Activated CD4-positive, alpha-beta T cell treated with anti-CD3 and anti-CD28 coated beads, Interleukin-2, amount 10 ng/mL, durations not matched to agents 24 days and 14 days (primary cell): ENCODE measurements at places on chromosomes 12 and 14.

GRCh38 chr12:68080577-68080976 lies 79.0 kb downstream of the IFNG start:
- no peaks in the 10 kb centered on the region for H3K27me3 ChIP-seq
- peaks cover 34% of the 10 kb centered on the region for H3K4me1 ChIP-seq
- peaks cover 30% of the 10 kb centered on the region for H3K36me3 ChIP-seq
- H3K27ac ChIP-seq, result peak overlapping the region; percentile 84
- H3K4me3 ChIP-seq, result peak overlapping the region; percentile 59

DNA sequence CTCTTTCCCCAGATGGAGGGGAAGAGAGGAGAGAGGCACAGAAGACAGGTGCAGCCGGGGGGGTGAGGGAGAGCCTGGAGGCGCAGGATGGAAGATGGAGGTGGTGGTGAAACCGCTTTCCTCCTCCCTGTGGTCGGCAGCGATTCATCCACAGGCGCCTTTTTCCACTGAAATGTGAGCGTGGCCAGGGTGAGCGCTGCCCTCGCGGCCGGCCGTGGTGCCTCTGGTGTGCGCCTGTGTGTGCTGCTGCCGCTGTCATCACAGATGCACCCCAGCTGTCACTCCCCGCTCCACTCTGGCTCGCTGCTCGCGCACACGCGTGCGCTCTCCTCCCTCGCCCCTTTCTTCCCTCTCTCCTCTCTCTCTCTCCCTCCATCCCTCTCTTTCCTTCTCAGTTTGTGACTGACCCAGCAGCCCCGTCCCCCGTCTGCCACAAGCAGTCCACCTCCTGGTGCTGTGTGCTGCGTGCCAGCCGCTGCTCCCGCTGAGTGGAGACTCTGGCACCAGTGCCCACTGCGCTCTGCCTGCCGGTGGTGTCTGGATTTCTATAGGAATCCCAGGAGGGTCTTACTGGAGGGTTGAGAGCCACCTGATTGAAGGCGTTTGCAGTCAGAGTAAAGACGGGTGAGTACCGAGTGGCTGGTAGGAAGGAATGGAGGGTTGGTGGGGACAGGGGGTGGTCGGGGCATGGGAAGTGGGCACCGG lies at the start of gene LRTM2:
LRTM2 (plus strand) TSS at position 375 of the 705 bp plus-strand sequence. CDS start 7,584 bp downstream, outside the sequence.
- no peaks in the 10 kb centered on the region for H3K36me3 ChIP-seq
- DNase-seq, result no peak
- H3K4me3 ChIP-seq, result peak within 1 kb of the TSS; percentile 36
- H3K27ac ChIP-seq, result no peak within 1 kb of the TSS
- H3K27me3 ChIP-seq, result peaks cover 31% of the 10 kb centered on the region
- peaks cover 3% of the 10 kb centered on the region for H3K4me1 ChIP-seq

GRCh38 chr14:54667026-54667744 lies 100.3 kb downstream of the SAMD4A start:
- peaks cover 23% of the 10 kb centered on the region for H3K4me1 ChIP-seq
- H3K27me3 ChIP-seq, result peaks cover 34% of the 10 kb centered on the region
- DNase-seq, result no peak
- H3K4me3 ChIP-seq, result no peak overlapping the region
- H3K36me3 ChIP-seq, result peaks cover 1% of the 10 kb centered on the region
- H3K27ac ChIP-seq, result no peak overlapping the region

- H3K27ac ChIP-seq, result no peak overlapping the region
- DNase-seq, result no peak
- H3K27me3 ChIP-seq, result peaks cover 5% of the 10 kb centered on the region
- no peaks in the 10 kb centered on the region for H3K36me3 ChIP-seq
- H3K4me1 ChIP-seq, result no peaks in the 10 kb centered on the region
Measured at GRCh38 chr12:50845021-50845647, 2.4 kb downstream of the TMPRSS12 start.

DNA sequence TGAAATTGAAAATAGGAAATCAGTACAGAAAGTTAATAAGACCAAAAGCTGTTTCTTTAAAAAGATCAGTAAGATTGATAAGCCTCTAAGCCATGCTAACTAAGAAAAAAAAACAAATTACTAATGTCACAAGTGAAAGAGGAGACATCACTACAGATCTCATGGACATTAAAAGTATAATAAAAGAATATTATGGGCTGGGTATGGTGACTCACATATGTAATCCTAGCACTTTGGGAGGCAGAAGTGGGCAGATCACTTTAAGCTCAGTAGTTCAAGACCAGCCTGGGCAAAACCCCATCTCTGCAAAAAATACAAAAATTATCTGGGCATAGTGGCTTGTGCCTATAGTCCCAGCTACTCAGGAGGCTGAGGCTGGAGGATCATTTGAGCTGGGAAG lies 30.5 kb downstream of the B4GALNT3 start:
- no peak overlapping the region for H3K27ac ChIP-seq
- DNase-seq, result no peak
- peaks cover 8% of the 10 kb centered on the region for H3K4me1 ChIP-seq
- no peak overlapping the region for H3K4me3 ChIP-seq

DNA sequence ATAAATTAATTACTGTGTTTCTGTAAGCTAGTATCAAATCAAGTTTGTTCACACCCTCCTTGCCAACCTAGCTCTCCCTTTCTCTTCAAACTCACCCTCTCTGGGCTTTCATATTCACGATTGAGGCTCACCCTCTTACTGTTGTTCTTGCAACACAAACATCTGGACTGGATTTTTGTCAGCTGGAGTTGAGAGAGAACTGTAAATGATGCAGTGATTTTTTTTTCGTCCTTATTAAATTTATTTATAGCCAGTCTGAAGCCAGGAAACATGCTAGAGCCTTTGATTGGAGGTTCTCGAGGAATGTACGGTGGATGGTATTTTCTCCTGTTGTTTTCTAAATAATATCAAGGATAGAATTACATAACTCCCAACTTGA lies 485.1 kb downstream of the ZFP36L1 start:
- peaks cover 2% of the 10 kb centered on the region for H3K36me3 ChIP-seq
- no peak overlapping the region for H3K4me3 ChIP-seq
- DNase-seq, result no peak
- no peaks in the 10 kb centered on the region for H3K27me3 ChIP-seq
- H3K27ac ChIP-seq, result no peak overlapping the region

DNA sequence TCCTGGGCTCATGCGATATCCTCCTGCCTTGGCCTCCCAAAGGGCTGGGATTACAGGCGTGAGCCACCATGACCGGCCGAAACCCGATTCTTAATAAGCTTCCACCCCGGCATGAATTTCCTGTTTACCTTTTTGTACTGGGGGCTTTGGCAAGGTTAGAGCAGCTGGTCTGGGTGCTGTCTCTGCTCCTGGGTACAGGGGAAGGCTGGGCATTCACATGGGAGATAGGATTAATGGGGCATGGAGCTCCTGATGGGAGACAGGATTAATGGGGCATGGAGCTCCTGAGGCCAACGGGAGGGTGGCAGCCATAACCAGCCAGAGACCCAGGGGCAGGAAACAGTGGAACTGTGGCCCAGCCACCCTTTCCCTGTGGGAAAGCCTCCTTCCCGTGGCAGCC lies 69.5 kb upstream of the DICER1 start:
- DNase-seq, result no peak
- H3K27ac ChIP-seq, result no peak overlapping the region
- no peaks in the 10 kb centered on the region for H3K36me3 ChIP-seq
- no peaks in the 10 kb centered on the region for H3K4me1 ChIP-seq
- peaks cover 5% of the 10 kb centered on the region for H3K27me3 ChIP-seq
- no peak overlapping the region for H3K4me3 ChIP-seq

DNA sequence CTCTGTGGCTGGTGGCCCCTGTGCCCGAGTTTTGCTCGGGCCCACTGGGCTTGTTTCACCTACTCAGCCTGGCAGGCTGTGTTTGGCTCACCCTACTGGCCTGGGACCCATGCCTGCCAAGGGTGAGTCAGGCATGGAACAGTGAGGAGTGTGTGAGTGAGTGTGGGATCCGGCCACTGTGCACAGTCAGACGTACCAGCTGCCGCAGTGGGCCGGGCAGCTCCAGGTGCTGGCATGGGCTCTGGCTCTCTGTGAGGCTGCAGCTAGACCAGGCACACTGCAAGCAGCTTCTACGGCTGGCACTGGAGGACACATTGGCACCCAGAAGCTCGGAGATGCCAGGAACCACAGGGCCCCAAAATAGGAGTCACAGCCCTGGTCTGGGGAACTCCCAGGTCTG lies 40.6 kb downstream of the HSD17B6 start:
- H3K36me3 ChIP-seq, result no peaks in the 10 kb centered on the region
- DNase-seq, result no peak
- no peaks in the 10 kb centered on the region for H3K4me1 ChIP-seq

GRCh38 chr14:69685218-69685616 lies 73.8 kb downstream of the SUSD6 start:
- peak overlapping the region; percentile 96 for H3K27ac ChIP-seq
- H3K36me3 ChIP-seq, result peaks cover 30% of the 10 kb centered on the region
- H3K4me3 ChIP-seq, result peak overlapping the region; percentile 75
- H3K27me3 ChIP-seq, result no peaks in the 10 kb centered on the region
- peaks cover 81% of the 10 kb centered on the region for H3K4me1 ChIP-seq

DNA sequence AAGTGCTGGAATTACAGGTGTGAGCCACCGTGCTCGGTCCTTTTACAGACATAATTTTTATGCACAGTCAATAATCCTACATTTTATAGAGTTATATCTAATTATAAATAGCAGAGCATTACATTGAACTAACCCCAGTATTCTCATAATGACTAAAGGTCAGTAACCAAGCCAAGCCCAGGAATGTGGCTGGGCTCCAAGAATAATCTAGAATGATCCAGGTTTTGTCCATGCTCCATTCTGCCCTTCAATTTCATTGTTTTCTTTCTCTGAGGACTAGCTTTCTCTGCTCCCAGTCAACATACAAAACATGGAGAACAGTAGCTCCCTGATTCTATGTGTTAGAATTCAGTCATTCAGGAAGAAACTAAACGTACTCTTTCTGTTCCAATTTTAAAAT lies 92.1 kb upstream of the KRR1 start:
- no peak overlapping the region for H3K4me3 ChIP-seq
- no peak overlapping the region for H3K27ac ChIP-seq
- DNase-seq, result no peak
- no peaks in the 10 kb centered on the region for H3K4me1 ChIP-seq
- H3K36me3 ChIP-seq, result no peaks in the 10 kb centered on the region
- H3K27me3 ChIP-seq, result peaks cover 22% of the 10 kb centered on the region

DNA sequence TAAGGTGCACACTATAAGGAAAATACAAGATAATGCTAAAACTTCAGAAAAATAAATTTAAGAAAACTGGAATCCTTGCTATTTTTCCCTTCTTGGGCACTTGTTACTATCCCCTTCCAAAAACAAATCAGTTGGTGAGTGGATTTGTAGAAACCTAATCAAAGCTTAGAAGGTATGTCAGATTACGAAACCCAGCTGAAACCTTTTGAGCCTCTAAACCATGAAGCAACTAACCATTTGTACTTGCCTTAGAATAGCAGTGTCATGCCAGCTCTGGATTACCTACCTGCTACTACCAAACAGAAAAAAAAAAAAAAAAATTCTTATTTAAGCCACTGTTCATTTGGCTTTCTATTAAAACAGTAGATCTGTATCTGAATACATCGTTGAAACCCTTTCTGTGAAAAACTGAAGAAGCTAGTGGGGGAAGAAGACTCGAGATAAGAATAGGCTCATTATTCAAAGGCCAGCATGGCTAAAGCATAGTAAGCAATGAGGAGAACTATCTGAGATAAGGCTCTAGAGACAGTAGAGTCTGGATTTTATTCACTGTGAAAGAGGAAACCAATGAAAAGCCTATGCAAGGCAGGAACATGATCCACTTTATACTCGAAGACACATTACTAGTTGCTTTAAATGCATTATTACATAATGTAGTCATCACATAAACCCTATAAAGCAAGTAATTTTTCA lies 30.2 kb downstream of the OSBPL8 start:
- peaks cover 11% of the 10 kb centered on the region for H3K4me1 ChIP-seq
- DNase-seq, result no peak
- no peak overlapping the region for H3K27ac ChIP-seq
- H3K4me3 ChIP-seq, result no peak overlapping the region

DNA sequence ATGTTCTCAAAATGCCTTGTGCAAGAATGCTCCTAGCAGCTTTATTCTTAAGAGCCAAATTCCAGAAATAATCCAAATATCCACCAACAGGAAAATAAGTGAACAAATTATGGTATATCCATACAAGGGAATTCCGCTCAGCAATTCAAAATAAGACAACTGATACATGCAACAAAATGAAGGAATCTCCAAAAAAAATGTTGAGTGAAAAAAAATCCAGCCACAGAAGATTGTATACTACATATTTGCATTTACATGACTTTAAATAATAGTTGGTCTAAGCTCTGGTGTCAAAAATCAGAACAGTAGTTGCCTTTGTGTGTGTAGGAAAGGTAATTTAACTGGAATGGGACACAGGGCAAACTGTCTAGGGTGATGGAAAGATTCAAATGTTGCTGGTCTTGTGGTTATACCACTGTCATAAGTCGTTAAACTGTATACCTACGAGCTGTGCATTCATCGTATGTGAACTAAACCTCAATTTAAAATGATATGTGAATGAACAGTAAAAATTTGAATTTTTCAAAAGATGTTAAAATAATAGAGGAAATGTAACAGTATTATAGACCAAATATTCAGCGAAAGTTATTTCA lies 3.2 kb downstream of the CD69 start:
- H3K4me3 ChIP-seq, result peak overlapping the region; percentile 94
- peaks cover 50% of the 10 kb centered on the region for H3K4me1 ChIP-seq
- H3K27me3 ChIP-seq, result no peaks in the 10 kb centered on the region
- peak; percentile 76 for DNase-seq

DNA sequence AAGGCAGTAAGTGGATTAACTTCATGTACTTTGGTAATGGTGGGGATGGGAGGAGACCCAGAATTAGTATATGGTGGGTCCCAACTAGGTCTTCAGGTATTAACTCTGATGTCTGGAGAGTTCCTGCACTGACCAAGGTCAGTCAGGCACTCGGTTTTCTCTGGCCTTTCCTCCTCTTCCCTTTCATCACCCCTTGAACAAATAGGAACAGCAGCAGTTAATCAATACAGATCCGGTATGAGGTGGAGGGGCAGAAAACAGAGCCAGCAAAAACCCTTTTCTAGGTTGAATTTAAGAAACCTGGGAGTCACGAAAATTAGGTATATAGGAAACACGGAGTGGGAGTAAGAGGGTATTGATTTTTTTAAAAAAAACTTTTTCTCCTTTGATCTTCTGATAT lies 4.0 kb downstream of the PFKM start:
- H3K4me1 ChIP-seq, result peaks cover 18% of the 10 kb centered on the region
- no peak overlapping the region for H3K27ac ChIP-seq
- H3K36me3 ChIP-seq, result peaks cover 26% of the 10 kb centered on the region
- H3K27me3 ChIP-seq, result no peaks in the 10 kb centered on the region

DNA sequence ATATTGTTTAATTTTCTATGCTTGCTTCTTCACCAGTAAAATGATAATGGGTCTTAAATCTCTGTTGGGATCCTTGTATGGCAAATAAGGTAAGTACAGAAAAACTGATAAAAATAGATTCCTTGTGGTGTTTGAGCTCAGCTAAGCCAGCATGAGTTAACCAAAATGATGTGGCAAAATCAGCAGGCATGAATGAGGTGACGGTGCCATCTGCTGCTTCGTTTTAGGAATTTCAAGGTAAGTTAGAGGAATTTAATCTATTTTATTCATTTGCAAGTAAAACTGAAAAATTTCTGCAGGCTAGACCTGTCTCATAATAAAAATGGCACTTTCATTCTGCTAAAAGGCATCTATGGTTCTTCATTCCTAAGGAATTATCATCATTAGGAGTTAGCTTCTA lies 10.0 kb upstream of the CLEC7A start:
- peak; percentile 82 for DNase-seq
- no peak overlapping the region for H3K4me3 ChIP-seq
- no peak overlapping the region for H3K27ac ChIP-seq
- H3K27me3 ChIP-seq, result peaks cover 38% of the 10 kb centered on the region
- H3K4me1 ChIP-seq, result no peaks in the 10 kb centered on the region
- no peaks in the 10 kb centered on the region for H3K36me3 ChIP-seq
